Astrocyte (in vitro differentiated cells and primary cell): ENCODE measurements at places on chromosomes 1 and 21. TPM values are rescaled to one million over a fixed set of nuclear protein-coding genes. Genes with fewer than 3 reads are reported as not detected.

DNA sequence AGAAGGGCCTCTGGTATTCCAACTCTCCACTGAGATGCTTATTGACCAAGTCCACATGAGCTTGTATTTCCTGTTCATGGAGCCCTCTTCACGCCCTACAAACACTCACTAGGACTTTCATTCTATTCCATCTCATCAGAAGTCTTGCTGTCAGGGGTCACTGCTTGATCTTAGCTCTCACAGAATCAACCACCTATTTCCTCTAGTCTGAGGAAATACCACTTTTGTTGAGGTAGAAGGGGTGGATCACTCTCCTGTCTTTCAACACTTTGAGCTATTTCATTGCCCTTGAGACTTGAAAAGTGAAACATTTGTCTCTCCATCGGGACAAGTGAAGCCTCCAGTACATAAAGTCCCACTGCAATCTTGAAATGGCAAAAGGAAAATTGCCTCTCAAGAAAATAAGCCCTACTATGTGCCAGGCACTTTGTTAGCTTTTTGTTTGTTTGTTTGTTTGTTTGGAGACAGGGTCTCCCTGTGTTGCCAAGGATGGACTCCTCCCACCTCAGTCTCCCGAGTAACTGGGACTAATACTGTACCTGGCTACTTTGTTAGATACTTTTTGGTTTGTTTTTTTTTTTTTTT is 19.8 kb upstream of the FAM110D start:
- H3K27ac ChIP-seq: no peak overlapping the region
- H3K4me1 ChIP-seq: no peaks in the 10 kb centered on the region
- H3K27me3 ChIP-seq: peaks cover 2% of the 10 kb centered on the region
- H3K36me3 ChIP-seq: no peaks in the 10 kb centered on the region
- H3K4me3 ChIP-seq: no peak overlapping the region

DNA sequence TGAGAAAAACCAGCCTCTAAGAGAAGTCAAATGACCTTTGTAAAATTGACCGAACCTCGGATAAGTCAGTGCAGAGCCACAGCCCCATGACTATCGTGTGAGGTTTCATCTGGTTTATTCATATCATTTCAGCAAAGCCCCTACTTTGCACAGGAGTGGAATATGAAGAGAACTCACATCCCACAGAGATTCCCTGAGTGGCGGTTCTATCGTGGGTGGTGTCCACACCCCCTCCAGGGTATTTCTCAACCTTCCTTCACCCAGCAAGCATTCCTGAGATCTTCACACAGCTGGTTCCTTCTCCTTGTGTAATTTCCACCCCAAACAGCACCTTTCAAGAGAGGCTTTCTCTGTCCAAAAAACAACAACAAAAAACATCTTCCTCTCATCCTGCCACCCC is 47.5 kb downstream of the EVA1C start:
- DNase-seq: no peak
- H3K4me3 ChIP-seq: no peak overlapping the region
- peaks cover 39% of the 10 kb centered on the region for H3K4me1 ChIP-seq
- H3K27me3 ChIP-seq: no peaks in the 10 kb centered on the region
- H3K36me3 ChIP-seq: no peaks in the 10 kb centered on the region
- no peak overlapping the region for H3K27ac ChIP-seq

DNA sequence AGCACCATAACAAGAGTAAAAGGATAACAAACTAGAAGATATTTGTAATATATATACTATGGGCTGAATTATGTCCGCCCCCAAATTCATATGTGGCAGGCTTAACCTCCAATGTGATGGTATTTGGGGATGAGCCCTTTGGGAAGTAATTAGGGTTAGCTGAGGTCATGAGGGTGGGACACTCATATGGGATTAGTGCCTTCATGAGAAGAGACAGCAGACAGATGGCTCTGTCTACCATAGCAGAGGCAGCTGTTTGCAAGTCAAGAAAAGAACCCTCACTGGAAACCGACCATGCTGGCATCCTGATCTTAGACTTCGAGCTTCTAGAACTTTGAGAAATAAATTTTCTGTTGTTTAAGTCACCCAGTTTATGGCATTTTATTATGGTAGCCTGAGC is 303.6 kb downstream of the LMO4 start:
- DNase-seq: no peak
- no peak overlapping the region for H3K27ac ChIP-seq
- no peak overlapping the region for H3K4me3 ChIP-seq
- no peaks in the 10 kb centered on the region for H3K27me3 ChIP-seq
- H3K4me1 ChIP-seq: no peaks in the 10 kb centered on the region
- no peaks in the 10 kb centered on the region for H3K36me3 ChIP-seq

GRCh38 chr1:180793451-180793850 is 119.2 kb upstream of the KIAA1614 start:
- H3K4me3 ChIP-seq: no peak overlapping the region
- H3K27me3 ChIP-seq: no peaks in the 10 kb centered on the region
- H3K27ac ChIP-seq: no peak overlapping the region
- no peaks in the 10 kb centered on the region for H3K36me3 ChIP-seq
- DNase-seq: peak; percentile 18
- H3K4me1 ChIP-seq: no peaks in the 10 kb centered on the region

- no peaks in the 10 kb centered on the region for H3K27me3 ChIP-seq
- DNase-seq: no peak
- H3K27ac ChIP-seq: peak overlapping the region; percentile 98
- H3K4me1 ChIP-seq: peaks cover 16% of the 10 kb centered on the region
- H3K36me3 ChIP-seq: peaks cover 36% of the 10 kb centered on the region
These were observed 1.2 kb downstream of the RSRP1 start for GRCh38 chr1:25245809-25246599.

DNA sequence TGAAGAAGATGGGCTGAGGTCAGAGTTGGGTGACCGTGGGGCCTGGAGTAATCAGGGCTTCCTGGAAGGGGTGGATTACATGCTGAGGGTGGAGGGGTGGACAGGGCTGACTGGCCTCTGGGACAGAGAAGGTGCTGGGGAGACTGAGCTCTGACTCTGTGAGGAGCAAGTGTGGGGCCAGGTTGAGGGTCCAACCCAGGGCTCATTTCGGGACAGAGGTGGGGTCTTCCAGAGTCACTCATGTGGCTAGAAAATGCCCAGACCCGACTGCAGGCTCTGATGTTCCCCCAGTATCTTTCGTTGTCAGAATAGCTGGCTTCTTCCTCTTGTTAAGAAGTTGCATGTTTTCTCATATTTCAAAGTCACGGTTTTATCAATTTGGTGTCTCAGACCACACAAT is 311.8 kb downstream of the PTPRU start:
- H3K4me3 ChIP-seq: no peak overlapping the region
- no peak for DNase-seq
- H3K4me1 ChIP-seq: no peaks in the 10 kb centered on the region
- H3K27me3 ChIP-seq: no peaks in the 10 kb centered on the region

DNA sequence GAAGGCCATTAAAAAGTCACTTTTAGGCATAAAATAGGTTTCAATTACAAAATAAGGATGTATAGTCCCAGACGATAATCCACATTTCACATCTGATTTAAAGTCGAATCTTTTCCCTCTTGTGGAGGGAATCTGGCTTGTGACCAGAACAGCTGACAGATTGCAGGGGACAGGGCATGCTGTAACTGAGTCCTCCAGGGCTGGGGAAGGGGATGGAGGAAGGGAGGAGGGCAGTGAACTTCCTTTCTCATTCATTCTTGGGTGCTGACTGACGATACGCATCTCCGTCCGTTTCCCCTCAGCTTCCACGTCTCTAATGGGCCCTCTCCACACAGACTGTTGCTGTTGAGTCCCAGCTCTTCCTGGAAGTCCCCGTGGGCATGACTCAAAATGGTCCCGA is 108.1 kb upstream of the CSF3R start:
- peaks cover 11% of the 10 kb centered on the region for H3K27me3 ChIP-seq
- no peaks in the 10 kb centered on the region for H3K36me3 ChIP-seq
- H3K4me1 ChIP-seq: no peaks in the 10 kb centered on the region
- H3K27ac ChIP-seq: no peak overlapping the region

DNA sequence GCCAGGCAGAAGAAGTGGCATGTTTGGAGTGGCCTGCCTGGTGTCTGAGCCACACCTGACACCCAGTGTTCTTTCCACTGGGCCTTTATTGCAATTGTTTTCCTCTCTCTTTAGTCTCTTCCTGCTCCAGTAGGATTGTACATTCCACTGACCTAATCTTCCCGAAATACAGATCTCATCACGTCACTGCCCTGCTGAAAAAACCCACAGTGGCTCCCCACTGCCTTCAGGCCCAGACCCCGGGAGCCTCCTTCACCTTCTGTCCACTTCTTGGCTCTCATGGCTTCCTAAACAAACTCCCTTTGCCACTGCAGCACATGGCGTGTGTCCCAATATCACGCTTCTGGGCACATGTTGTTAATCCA is 25.3 kb upstream of the ATP5PO start:
- DNase-seq: peak; percentile 53
- H3K36me3 ChIP-seq: no peaks in the 10 kb centered on the region
- H3K27me3 ChIP-seq: no peaks in the 10 kb centered on the region
- no peak overlapping the region for H3K4me3 ChIP-seq

- no peaks in the 10 kb centered on the region for H3K36me3 ChIP-seq
- H3K27ac ChIP-seq: no peak overlapping the region
- DNase-seq: no peak
- H3K4me1 ChIP-seq: no peaks in the 10 kb centered on the region
- H3K4me3 ChIP-seq: no peak overlapping the region
These were observed 238.0 kb downstream of the TM2D1 start for GRCh38 chr1:61486783-61487536.

- DNase-seq: peak; percentile 41
- peaks cover 14% of the 10 kb centered on the region for H3K36me3 ChIP-seq
- H3K4me1 ChIP-seq: peaks cover 25% of the 10 kb centered on the region
- no peaks in the 10 kb centered on the region for H3K27me3 ChIP-seq
- no peak overlapping the region for H3K4me3 ChIP-seq
These were observed 30.1 kb upstream of the PLEKHG5 start for GRCh38 chr1:6521536-6521935.

- peaks cover 17% of the 10 kb centered on the region for H3K4me1 ChIP-seq
- H3K27me3 ChIP-seq: no peaks in the 10 kb centered on the region
- H3K36me3 ChIP-seq: no peaks in the 10 kb centered on the region
- peak overlapping the region; percentile 83 for H3K4me3 ChIP-seq
- peak overlapping the region; percentile 45 for H3K27ac ChIP-seq
- DNase-seq: peak; percentile 14
These were observed 404 bp upstream of the CPLANE2 start for GRCh38 chr1:16237343-16237830.

GRCh38 chr1:119631433-119632102 is 16.5 kb downstream of the ZNF697 start:
- no peaks in the 10 kb centered on the region for H3K36me3 ChIP-seq
- peaks cover 32% of the 10 kb centered on the region for H3K4me1 ChIP-seq
- peak; percentile 68 for DNase-seq
- no peaks in the 10 kb centered on the region for H3K27me3 ChIP-seq

DNA sequence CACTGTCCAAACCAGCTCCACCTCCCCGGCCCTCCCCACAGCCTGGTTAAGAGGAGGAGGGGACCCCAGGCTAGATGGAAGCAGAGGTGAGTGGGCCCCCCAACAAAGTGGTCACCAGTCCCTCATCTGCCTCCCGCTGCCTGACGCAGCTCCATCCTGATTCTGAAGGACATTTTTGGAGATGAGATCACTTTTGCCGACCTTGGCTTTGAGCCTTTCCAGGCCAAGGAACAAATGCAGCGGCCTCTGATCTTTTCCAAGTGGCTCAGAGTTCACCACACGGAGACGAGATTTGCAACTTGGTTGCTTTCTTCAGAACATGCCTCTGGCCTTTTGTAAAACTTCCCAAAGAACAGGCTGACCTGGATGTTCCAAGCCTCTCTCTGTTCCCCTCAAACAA is 223.1 kb downstream of the NPHP4 start:
- no peaks in the 10 kb centered on the region for H3K4me1 ChIP-seq
- DNase-seq: no peak
- H3K36me3 ChIP-seq: no peaks in the 10 kb centered on the region
- H3K27ac ChIP-seq: no peak overlapping the region
- no peaks in the 10 kb centered on the region for H3K27me3 ChIP-seq

- no peak overlapping the region for H3K27ac ChIP-seq
- no peaks in the 10 kb centered on the region for H3K36me3 ChIP-seq
- peaks cover 16% of the 10 kb centered on the region for H3K4me1 ChIP-seq
- DNase-seq: no peak
These were observed 8.3 kb downstream of the RASAL2 start for GRCh38 chr1:178102218-178102617.

DNA sequence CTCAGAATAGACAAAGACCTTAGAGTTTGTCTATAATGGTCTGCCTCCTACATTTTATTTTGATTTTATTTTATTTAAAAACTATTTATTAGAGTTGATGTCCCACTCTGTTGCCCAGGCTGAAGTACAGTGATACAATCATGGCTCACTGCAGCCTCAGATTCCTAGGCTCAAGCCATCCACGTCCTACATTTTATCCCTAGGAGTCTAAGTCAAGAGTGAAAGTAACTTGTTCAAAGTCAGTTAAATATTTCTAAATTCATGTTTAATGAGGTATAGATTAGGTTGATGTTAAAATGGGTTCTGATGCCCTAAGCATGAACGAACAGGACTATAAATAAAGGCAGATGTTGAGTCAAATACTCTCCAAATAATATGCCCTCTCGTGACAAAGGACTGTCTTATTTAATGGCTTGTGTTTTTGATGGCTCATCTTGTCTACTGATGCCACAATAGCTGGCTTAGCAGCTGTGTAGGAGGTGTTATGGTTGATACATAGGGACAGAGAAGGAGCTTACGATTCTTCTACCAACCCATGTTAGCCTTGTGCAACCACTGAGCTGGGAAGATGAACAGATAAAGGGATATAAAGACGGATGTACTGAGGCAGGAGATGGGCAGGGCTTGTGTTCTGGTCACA is 66.0 kb upstream of the CR1L start:
- no peak overlapping the region for H3K27ac ChIP-seq
- H3K27me3 ChIP-seq: peaks cover 4% of the 10 kb centered on the region
- no peaks in the 10 kb centered on the region for H3K4me1 ChIP-seq
- no peak for DNase-seq

- no peaks in the 10 kb centered on the region for H3K36me3 ChIP-seq
- DNase-seq: no peak
- H3K27ac ChIP-seq: no peak overlapping the region
- H3K4me1 ChIP-seq: no peaks in the 10 kb centered on the region
These were observed 69.1 kb upstream of the POU3F1 start for GRCh38 chr1:38115682-38116202.

IQCC gene
- total RNA-seq: 0.87 and 1.0 TPM in 2 replicates

INAVA gene
- total RNA-seq: 9.5 and 10.3 TPM in 2 replicates

MFAP2 gene
- total RNA-seq: 121 and 132 TPM in 2 replicates

FAM72D gene
- total RNA-seq: 0.70 and 1.00 TPM in 2 replicates

CRYAA gene
- total RNA-seq: not detected in 2 replicates

UROD gene
- total RNA-seq: 96.1 and 98.8 TPM in 2 replicates
